ENCODE measurements at places on chromosomes 12 and 14. TPM values are rescaled to one million over a fixed set of nuclear protein-coding genes. Genes with fewer than 3 reads are reported as not detected.

DNA sequence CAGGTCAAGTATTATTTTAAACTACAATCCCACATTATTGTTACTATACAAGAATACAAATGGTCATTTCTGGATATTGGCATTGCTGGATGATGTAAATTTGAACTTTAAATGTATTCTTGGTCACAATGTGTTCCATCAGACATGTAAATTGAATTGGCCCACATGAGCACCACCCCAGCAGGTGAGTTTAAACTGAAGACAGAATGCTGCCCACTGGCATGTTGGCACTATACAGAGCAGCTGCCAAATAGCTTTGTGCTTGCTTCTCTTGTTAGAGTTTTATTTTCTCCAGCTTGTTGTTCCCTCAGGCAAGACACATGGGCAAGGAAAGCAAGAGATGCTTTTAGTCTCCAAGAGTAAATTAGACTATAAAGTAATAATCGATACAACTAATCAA is 98.6 kb downstream of the C12orf50 start:
- H3K4me1 ChIP-seq = no peaks in the 10 kb centered on the region
- DNase-seq = no peak
- H3K36me3 ChIP-seq = no peaks in the 10 kb centered on the region
- no peaks in the 10 kb centered on the region for H3K27me3 ChIP-seq

DNA sequence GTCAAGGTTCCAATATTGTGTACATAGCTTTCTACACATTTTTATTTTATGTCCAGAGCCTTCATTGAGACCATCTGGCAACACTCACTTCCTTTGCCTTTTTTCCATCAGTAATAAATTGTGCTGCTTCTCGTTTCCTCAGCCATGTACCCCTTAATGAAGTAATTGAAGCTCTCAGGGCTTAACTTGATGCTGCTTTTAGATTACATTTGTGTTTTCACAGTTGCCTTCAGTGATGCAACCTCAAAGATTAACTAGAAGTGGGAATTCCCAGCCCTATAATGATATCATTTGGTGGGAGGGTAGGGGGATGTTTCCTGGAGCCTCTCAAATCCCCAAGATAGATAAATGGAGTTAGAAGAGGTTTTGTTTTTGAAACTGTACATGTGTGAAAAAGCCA is 80.2 kb upstream of the KRR1 start:
- no peak overlapping the region for H3K27ac ChIP-seq
- no peaks in the 10 kb centered on the region for H3K36me3 ChIP-seq
- no peaks in the 10 kb centered on the region for H3K4me1 ChIP-seq

The BIN2 gene
- total RNA-seq = 13.4 TPM

DNA sequence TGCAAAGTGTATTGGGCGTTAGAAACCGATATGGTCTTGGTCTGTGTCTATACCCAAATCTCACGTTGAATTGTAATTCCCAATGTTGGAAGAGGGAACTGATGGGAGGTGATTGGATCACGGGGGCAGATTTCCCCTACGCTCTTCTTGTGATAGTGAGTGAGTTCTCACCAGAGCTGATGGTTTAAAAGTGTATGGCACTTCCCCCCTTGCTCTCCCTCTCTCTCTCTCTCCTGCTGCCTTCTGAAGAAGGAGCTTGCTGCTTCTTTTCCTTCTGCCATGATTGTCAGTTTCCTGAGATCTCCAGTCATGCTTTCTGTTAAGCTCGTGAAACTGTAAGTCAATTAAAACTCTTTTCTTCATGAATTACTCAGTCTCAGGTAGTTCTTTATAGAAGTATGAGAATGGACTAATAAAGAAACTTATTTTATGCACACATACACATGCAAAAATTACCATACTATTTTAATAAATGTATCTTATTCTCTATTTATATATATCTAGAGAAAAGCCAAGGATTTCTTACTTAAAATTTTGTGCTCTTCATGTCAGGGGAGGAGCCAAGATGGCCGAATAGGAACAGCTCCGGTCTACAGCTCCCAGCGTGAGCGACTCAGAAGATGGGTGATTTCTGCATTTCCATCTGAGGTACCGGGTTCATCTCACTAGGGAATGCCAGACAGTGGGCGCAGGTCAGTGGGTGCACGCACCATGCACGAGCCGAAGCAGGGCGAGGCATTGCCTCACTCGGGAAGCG is 1891.0 kb upstream of the FLRT2 start:
- H3K4me1 ChIP-seq = no peaks in the 10 kb centered on the region
- DNase-seq = no peak

The CLEC2A gene
- total RNA-seq = not detected

DNA sequence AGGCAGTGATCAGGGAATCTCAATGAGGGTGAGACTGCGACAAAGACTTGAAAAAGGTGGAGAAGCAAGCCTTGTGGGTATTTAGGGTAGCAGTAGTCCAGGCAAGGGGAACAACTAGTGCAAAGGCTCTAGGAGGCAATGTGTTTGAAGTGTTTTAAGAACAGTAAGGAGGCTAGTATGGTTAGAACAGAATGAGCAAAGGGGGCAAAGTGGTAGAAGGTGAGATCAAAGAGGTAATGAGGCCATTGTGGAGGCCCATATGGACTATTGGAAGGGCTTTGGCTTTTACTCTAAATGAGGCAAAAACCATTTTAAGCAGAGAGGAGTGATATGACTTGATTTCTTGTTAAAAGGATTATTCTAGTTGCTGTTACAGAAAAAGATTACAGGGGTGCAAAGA is 16.8 kb downstream of the HIF1A start:
- H3K4me1 ChIP-seq = peaks cover 21% of the 10 kb centered on the region
- no peak overlapping the region for H3K27ac ChIP-seq
- no peak overlapping the region for H3K4me3 ChIP-seq
- no peak for DNase-seq
- no peaks in the 10 kb centered on the region for H3K27me3 ChIP-seq

- no peaks in the 10 kb centered on the region for H3K36me3 ChIP-seq
- DNase-seq = no peak
- no peaks in the 10 kb centered on the region for H3K27me3 ChIP-seq
- no peak overlapping the region for H3K4me3 ChIP-seq
Measured at GRCh38 chr14:75368333-75368732, 59.5 kb upstream of the JDP2 start.

The IQSEC3 gene
- total RNA-seq = 0.51 TPM

DNA sequence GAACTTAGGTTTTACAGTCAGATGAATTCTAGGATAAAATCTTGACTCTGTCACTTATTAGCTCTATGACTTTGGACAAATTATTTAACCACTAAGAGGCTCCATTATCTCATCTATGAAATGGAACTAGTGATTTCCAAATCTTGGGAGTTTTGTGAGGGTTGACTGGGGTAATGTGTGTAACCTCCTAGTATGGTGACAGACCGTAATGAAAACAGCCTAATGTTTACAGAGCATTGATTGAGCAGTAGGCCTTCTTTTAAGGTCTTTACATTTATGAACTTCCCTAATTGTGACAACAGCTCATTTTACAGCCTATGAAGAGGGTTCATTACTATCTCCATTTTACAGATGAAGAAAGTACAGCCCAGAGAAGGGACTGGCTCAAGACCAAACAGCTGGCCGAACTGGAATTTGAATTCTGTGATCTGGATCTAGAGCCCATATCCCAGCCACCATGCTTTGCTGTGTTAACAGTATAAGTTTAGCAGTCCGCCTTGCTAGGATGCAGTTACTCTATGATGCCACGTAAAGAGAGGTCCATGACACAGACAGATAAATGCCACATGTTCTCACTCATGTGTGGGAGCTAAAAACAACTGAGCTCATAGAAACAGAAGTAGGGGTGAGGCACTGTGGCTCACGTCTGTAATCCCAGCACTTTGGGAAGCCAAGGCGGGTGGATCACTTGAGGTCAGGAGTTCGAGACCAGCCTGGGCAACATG is 9.1 kb upstream of the FBXL14 start:
- H3K4me3 ChIP-seq = no peak overlapping the region
- peaks cover 17% of the 10 kb centered on the region for H3K4me1 ChIP-seq
- no peak overlapping the region for H3K27ac ChIP-seq
- no peaks in the 10 kb centered on the region for H3K27me3 ChIP-seq
- no peaks in the 10 kb centered on the region for H3K36me3 ChIP-seq
- no peak for DNase-seq

GRCh38 chr14:64464651-64465050 is 648 bp upstream of the AKAP5 start:
- H3K36me3 ChIP-seq = peaks cover under 1% of the 10 kb centered on the region
- DNase-seq = no peak
- H3K27me3 ChIP-seq = no peaks in the 10 kb centered on the region
- peaks cover 6% of the 10 kb centered on the region for H3K4me1 ChIP-seq
- H3K27ac ChIP-seq = no peak overlapping the region

All from lung (tissue), 17 donors.